ENCODE measurements at places on chromosomes 5 and 9. TPM values are rescaled to one million over a fixed set of nuclear protein-coding genes. Genes with fewer than 3 reads are reported as not detected.

DNA sequence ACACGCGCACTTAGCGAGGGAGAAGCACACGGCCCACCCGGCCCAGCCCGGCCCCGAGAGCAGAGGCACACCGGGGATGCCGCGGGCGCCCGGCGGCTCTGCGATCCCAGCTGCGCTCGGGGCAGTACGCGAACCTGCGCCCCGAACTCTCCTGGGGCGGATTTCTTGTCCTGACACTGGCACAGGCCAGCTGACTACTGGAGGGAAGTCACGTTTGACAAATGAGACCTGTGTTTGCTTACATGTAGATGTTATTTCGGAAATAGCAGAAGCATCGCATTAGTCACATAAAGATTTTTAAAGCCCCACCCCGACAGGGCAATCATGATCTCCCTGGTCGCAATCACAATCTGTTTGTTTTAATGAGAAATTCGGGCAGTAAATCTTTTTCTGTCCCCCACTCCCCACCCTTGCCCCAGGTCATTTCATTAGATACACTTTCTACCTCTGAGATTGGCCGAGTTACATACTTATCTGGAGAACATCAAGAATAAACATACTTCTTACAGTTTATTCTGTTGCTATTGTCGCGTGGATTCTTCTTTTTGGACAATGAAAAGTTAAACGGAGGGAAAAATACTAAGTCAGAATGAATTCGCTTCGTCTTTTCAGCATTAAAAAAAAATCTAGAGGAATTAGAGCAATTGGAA, 518.9 kb downstream of the CTNND2 start:
- no peak for DNase-seq

DNA sequence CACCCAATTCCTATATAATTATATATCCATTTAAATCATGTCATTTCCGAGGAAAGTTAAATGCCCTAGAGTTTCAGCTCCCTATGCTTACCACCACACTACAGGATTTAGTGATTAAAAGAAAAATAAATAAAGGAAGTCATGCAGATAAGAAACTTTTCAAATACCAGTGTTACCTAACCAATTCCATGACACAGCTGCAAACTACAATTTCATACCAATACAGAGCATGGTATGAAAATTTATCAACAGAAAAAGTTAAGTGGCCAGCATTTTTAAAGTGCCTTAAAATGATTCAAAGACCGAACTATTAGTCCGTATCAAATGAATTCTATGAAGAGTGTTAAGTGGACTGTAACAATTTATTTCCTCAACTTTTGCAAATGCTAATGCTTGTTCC, 35.9 kb downstream of the CEP120 start:
- no peak for DNase-seq

- no peak for DNase-seq
These were observed 598 bp downstream of the MYO10 start for GRCh38 chr5:16935231-16936149.

DNA sequence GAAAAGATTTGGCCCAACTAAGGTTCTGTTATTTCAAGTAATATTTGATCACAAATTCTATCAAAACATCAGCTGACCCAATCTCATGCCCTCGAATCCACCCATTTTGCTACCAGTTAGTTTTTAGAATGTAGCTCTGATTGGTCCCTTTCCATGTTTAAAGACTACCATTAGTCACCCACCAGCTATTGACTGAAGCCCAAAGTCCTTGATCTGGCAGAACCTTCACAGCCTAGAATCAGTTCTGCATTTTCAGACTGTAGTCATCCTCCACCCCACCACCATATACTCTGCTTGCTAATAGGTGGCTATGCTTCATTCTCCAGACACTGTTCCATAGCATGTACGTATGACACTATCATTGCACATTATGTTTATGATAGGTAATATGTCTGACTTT, 182.2 kb upstream of the TARS1 start:
- no peak for DNase-seq

DNA sequence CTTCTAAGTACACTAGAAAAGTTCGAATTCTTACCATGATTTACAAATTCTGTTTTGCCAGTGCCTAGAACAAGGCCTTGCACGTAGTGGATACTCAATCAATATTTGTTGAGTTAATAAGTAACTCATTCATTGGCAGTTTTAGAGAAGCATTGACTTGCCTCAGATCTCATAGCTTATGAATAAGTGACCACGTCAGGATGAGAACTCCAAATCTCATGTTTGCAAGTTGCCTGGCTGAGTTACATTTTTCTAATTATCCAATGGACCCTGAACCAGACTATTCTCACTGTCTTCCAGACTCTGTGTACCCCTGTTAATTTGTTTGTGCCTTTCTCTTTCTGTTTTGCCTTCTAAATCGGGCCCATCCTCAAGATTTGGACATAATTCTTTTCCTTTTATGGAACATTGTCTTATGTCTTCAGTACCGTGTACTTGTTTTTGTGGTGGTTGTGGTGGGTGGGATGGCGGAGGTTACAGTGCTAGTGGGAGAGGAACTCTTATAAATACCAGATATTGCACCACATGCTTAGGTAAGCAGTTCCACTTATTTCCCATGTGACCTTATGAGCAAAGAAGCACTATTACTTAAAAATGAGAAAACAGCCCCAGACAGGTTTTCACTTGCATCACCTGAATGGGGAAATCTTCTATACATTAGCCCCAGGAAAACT, 96.3 kb downstream of the UNC13B start:
- no peak for DNase-seq

- no peak for DNase-seq
These were observed 41.4 kb upstream of the FAM240B start for GRCh38 chr9:38761339-38761738.

DNA sequence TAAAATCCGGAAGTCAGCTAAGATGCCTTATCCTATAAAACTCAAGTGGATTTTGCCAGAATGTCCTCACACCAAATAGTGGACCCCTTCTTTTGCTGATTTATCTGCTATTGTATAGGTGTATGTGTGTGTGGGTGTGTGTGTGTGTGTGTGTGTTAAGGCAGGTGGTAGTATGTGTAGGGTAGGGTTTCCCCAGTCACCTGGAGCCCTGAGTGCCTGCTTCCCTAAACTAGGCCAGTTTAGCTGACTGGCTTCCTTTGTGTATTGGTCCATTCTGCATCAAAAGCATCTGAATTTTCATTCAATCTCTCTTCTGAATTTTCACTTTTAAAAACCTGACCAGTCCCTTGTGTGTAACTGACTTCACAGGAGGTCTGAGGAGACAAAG, 42.2 kb upstream of the LCP2 start:
- DNase-seq: no peak

- no peak for DNase-seq
These were observed 202.1 kb upstream of the SLC30A5 start for GRCh38 chr5:68891718-68892117.

GRCh38 chr5:96384353-96384752, 48.7 kb downstream of the PCSK1 start:
- no peak for DNase-seq

DNA sequence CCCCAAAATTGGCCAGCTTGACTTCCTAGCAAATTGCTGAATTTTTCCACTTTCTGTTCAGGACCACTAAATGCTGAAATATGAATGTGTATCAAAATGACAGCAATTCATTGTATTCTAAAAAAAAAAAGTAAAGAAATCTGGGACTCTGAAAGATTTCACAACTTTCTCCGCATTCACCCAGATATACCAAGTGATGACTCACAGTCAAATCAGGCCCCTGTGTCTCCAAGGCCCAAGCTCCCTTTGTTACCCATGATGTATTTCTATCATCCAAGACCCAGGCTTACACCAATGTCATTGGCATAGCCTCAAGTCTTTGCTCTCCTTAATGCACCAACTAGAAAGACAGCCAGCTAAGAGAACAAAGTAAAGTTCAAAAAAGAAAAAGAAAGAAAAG, 493.9 kb downstream of the NTRK2 start:
- no peak for DNase-seq

- no peak for DNase-seq
These were observed 76.8 kb downstream of the PTPN3 start for GRCh38 chr9:109421026-109421970.

DNA sequence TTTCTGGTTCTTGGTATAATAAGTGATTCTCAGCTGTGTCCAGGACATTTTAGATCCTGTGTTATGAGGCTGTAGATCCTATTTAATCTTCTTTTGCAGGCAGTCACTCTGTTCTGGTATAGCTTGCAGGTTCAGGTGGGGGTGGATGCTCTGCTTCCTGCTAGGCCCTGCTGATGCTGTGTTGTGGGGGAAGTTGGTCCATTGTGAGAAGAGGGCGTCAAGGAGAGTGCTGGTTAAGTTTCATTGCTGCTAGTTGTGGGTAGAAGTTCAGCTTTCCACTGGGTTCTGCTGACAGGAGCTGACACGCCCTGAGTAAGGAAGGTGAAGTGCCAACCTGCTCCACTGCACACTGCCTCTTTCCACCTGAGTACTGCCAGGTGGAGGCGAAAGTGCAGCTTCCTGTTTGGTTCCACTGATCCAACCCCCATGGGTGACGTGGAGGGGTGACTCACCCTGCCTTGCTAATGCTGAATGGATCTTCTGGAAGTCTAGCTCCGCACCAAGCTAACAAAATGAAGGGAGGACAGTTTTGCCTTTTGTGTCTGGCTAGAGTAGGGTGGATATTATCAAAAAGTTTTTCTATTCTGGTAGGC, 16.3 kb downstream of the NMRK1 start:
- DNase-seq: peak; percentile 95

- DNase-seq: no peak
These were observed 37.8 kb upstream of the ATP6V1G1 start for GRCh38 chr9:114549697-114550330.

GRCh38 chr9:71549023-71549422, 219.3 kb downstream of the CEMIP2 start:
- no peak for DNase-seq

GRCh38 chr9:135152614-135153334, 65.3 kb downstream of the OLFM1 start:
- no peak for DNase-seq

GRCh38 chr5:173202266-173202875, 32.6 kb downstream of the NKX2-5 start:
- no peak for DNase-seq

DNA sequence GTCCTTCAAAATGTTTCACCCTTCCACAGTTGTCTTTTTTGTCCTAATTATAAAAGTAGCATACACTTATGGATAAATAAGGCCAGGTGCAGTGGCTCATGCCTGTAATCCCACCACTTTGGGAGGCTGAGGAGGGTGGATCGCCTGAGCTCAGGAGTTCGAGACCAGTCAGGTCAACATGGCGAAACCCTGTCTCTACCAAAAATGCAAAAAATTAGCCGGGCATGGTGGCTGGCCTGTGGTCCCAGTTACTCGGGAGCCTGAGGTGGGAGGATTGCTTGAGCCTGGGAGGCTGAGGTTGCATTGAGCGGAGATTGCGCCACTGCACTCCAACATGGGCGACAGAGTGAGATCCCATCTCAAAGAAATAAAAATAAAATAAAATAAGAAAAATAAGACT, 1.6 kb downstream of the C5orf52 start:
- DNase-seq: no peak

GRCh38 chr5:143345671-143346440, 57.6 kb downstream of the NR3C1 start:
- DNase-seq: no peak

DNA sequence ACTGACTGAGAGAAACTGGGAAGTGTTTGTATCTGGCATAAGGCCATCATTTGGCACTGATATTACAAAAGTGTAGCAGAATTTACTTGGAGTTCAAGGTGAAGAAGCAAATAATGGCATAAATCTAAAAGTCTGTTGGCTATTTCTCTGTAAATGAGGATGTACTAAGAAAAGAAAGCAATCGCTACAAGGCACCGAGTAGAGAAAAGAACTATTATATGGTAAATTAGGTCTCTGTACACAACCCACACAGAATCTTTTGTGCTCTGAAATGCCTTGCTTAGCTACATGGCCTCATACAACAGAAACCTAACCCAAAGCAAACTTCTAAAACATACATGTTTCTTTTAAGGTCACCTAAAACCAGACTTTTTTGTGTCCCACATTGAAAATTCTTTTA, 290.1 kb upstream of the WWC1 start:
- no peak for DNase-seq

DNA sequence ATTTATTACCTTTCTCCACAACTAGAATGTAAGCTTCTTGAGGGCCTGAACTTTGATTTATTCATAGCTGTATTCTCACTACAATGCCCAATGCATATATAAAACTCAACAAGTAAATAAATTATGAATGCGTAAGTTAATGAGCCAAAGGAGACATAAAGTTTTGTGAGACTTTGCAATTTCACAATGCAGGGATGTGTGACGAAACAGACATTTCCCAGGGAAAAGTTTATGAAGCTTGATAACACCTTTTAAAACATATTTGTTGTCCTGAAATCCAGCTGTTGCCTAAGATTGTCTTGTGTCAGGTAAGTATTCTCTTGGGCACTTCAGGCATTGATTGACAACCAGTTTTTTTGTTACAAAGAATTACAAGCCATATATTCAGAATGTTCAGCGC, 800.1 kb downstream of the BRINP1 start:
- DNase-seq: no peak

DNA sequence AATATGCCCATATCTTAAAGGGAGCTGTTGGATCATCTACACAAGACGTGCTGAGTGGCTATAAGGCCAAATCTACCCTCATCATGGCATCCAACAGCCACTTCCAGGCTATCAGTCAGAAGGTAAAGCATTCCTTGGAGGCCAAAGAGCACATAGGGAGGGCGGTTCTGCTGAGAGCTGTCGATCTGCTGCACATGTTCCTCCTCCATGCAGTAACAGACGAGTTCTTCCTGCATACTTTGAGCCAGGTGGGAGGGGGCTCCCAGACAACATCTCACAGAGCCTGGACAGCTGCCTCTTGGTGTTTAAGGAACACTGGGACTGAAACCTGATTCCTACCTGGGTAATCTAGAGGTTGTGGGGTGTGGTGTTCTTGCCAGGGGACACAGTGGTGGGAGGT, 93.3 kb upstream of the RAI14 start:
- DNase-seq: no peak

BTNL3 gene
- 122 TPM for total RNA-seq

PROB1 gene
- 0.83 TPM for total RNA-seq

C5 gene
- 1.2 TPM for total RNA-seq

DNAH5 gene
- 0.35 TPM for total RNA-seq

MZB1 gene
- total RNA-seq: 18.2 TPM

CCDC180 gene
- total RNA-seq: 13.2 TPM

SLC6A7 gene
- 41.6 TPM for total RNA-seq

ROPN1L gene
- total RNA-seq: not detected

PCDHGB2 gene
- 5.8 TPM for total RNA-seq

All from Peyer's patch (tissue), 4 donors.